ENCODE measurements at places on chromosomes 4 and X.
A peak's percentile ranks its signal among the peaks of the same experiment; 100 is the strongest.

GRCh38 chrX:154443992-154444754, at the start of gene FAM50A:
TSS of gene FAM50A (plus strand) at chrX:154444141. CDS start at chrX:154444236, 95 bp downstream.
- peak; percentile 27 for DNase-seq

DNA sequence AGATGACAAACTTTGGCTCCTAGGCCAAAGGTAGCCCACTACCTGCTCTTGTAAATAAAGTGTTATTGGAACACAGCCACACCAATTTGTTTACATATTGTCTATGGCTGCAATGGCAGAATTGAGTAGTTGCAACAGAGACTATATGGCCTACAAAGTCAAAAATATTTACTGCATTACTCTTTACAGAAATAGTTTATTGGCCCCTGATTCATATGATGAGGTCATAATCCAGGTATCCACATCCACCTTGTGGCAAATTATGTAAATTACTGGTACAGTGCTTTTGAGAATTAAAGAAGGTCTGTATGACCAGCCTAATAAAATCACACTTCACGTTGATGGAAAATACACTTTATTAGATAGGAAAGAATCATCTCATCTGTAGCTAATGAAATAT, 337.0 kb upstream of the DDX53 start:
- no peak for DNase-seq

DNA sequence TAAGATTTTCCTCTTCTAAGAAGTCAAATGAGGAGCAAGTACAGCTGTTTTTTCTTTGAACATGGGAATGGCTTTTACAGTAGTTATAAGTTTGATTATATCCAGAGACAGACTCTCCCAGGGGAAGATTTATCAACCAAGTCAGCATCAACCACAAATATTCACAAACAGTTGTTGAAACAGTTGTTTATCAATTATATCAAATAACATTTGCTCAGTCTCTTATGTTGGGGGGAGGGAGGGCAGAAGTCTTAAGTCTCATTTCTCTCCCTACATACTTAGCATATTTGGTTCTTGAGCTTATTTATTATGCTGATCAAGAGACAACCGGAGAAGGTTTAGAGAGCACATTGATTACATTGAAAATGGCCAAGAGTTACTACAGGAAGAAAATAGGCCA, 110.1 kb downstream of the FBXO8 start:
- DNase-seq = no peak

DNA sequence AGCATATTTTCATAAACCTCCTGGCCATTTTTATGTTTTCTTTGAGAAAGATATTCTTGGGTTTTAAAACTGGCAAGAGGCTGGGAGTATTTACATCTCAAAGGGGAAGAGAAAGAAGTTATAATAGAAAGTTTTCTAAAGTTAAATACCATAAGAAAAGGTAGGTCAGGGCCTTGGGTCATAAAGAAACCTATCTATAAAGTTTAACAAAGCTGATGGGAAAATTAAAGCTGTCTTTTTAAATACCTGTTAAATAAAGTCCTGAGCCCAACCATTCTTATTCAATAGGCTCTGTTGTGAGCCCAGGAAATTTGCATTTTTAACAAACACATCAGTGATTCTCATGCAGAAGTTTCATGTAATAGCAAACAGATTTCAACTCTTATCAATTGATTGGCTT, 451.8 kb upstream of the INTU start:
- no peak for DNase-seq

DNA sequence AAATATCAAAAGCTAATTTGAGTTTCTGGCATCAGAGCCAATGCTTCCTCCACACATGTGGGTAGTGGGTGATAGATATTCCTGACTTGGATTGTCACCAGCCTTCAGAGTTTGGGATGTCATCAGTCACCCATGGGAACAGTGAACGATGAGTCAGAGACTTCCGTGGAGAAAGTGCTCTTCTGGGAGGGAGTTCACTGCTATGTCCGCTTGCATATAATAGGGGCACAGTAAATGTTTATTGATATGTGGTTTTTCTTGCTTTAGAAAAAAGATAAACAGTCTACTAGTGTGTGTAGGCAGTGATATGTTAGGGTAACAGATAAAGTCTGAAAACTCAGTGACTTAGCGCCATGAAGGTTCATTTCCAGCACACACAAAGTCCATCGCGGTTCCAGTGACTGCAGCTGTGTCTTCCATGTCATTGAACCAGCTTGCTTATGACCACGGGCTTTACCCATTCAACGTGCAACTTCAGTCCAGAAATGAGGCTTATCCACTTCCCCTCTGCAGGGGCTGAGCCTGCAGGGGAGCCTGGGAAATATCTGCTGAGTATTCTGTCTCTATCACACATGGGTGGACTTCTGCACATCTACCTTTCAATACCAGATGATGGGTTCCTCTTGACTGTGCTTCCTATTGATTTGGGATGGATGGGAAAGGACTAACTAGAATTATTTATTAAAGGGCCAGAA, 87.7 kb upstream of the WWC2 start:
- DNase-seq = no peak

DNA sequence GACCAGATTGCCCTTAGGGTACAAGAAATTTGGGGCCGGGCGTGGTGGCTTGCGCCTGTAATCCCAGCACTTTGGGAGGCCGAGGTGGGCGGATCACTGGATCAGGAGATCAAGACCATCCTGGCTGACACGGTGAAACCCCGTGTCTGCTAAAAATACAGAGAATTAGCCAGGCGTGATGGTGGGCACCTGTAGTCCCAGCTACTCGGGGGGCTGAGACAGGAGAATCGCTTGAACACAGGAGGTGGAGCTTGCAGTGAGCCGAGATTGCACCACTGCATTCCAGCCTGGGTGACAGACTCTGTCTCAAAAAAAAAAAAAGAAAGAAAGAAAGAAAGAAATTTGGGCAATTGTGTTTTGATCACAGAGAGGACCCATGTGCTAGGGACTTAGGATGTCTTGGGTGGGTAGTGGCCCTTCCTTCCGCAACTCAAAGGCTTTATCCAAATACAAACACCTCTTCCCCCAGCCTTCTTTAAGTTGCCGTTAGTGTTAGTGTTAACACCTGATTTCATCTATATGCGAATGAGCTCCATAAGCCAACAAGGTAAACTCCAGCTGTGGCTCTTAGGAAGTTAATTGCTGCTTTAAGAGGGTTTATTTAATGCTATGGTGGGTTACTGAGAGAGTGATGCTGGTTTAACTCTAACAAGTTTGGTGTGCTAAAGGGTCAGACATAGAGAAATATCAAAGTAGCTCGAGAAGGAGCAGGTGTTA, 8.6 kb upstream of the CCDC110 start:
- DNase-seq = no peak

DNA sequence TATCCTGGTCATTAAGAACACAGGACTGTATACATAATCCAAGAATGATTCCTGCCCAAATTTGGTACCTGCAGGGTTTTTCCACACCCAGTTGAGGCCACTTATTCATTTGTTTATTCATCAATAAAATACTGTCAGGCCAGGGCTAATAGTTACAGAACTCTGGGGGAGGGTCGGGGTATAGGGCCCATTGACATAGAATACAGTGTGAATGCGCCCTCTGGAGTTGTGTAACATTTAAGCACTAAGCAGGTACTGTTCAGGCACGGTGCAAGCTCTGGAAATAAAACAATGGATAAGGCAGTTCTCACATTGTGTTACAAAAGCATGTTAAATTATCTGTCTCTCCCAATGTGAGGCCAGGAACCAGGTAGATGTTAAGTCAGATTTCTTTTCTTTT, 30.8 kb upstream of the LRBA start:
- no peak for DNase-seq

DNA sequence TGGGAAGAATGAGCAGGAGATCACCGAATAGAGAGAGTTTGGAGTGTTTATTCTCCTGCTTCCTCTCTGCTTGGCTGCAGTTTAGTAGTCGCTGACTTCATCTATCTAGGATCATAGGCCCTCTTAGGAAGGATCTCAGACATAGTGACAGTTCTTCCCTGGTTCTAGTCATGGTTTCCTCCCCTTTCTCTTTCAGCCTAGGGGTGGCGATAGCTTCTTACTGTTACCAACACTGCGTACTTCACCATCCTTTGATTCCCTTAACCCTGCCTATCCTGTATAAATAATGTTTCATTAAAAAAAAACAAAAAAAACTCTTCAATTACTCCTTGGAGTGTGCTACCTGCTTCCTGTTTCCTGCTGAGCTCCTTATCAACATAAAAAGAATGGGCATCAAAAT, 103.8 kb downstream of the DDX53 start:
- DNase-seq = no peak

DNA sequence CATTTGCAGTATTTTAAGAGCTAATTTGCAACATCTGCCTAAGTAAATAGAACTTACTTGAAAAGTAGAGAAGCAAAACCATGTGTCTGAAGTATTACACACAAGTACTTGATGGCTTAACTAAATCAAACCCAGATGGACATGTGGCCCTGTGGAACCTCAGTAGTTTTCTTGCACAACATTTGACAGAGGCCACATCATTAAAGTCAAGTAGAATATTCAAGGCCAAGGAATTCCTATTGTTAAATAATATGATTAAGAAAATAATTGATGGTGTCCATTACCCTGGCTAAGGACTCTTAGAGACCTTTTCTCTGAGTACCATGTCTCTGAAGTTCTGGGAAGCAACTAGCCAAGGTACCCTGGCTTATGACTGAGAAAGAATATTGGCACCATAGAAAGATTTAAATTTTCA, 135.4 kb upstream of the OTUD4 start:
- DNase-seq = no peak

DNA sequence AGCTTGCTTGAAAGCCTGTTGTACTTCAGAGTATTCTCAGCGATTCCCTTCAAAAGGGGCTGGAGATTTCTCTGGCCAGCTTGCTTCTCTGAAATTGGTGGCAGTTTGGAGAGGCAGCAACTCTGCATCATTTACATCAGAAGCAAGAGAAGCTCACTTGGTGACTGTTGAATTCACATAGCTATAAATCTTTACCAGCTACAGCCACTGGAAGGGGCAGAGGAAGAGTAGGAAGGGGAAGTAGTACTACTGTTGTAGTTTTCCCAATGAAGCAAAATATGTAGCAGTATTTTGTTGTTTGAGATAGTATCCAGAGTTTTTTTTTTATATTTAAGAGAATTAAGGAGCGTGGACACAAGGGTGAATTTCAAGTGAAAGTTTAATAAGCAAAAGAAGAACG, 2.8 kb downstream of the TENT5D start:
- DNase-seq = no peak

DNA sequence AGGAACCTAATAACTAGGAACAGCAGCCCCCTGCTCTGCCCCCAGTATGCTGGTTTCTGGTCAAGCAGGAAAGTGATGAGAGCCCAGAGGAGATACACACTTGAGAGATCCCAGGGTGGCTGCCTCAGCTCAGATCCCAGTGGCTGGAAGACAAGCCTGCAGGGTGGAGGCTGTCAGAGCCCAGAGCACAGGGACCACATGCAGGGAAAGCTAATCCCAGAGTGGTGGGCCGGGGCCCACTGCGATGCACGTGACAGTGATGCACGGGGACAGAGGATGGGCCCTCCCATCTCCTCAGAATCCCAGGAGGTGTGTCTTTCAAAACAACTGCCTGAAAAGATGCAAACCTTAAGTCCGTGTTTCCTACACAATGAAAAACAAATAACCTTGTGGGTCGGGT, 29.1 kb upstream of the CRMP1 start:
- no peak for DNase-seq

DNA sequence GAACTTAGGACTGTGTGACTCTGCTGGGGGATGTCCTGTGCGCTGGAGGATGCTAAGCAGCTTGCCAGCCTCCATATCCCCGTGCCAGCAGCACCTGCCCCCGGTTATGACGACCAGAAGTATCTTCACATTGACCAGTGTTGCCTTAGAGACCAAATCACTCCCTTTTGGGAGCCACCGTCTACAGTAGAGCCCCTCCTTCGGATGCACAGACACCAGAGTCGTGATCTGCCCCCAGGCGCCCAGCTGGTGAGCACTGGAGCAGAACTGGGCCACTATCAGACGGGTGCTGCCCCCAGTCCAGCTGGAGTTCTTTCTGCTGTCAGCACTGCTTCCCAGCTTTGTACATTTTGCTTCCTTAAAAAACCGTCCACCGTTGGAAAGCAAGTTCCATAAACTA, 30.0 kb upstream of the TADA2B start:
- DNase-seq = no peak

- DNase-seq = no peak
Measured at GRCh38 chr4:47493238-47494123, 8.4 kb downstream of the ATP10D start.

- no peak for DNase-seq
Measured at GRCh38 chrX:8971116-8971515, 62.8 kb downstream of the FAM9B start.

GRCh38 chr4:94165256-94165655, 42.4 kb upstream of the SMARCAD1 start:
- DNase-seq = no peak

DNA sequence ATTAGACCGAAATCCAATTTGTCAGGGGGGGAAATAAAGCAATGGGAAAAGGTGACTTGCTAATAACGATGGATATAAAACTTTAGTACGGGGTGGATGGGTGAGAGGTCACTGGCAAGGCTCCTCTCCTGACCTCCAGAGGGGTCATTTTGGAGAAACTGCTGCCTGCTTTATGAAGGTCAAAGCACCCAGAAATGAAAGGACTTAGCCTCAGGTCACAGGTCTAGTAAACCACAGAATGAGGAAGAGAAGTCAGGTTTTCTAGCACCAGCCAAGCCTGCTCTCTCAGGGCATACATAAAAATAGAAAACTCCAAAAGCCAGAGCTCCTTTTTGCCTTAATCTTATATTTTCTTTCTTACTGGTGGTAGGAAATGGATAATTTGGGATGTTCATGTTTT, 134.2 kb downstream of the SHROOM3 start:
- DNase-seq = no peak

DNA sequence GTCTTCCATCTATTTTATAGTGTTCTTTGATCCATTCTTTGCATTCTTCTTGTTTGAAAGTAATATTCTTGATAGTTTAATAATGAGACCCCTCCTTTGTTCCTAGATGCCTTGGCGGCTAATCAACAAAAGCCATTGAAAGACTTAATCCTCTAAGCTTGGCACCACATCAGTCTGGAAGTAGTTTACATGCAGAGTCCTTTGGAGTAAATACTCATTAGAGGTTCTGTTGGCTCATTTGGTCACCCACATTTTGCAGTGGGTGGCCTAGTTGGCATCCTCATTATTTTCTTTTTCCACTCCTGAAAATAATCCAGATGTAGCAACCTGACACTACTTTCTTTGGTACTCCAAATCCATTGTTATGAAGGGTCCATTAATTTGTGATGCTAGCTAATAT, 64.5 kb downstream of the DKK2 start:
- DNase-seq = no peak

GRCh38 chr4:188492886-188493285, 353.6 kb downstream of the TRIML1 start:
- no peak for DNase-seq

DNA sequence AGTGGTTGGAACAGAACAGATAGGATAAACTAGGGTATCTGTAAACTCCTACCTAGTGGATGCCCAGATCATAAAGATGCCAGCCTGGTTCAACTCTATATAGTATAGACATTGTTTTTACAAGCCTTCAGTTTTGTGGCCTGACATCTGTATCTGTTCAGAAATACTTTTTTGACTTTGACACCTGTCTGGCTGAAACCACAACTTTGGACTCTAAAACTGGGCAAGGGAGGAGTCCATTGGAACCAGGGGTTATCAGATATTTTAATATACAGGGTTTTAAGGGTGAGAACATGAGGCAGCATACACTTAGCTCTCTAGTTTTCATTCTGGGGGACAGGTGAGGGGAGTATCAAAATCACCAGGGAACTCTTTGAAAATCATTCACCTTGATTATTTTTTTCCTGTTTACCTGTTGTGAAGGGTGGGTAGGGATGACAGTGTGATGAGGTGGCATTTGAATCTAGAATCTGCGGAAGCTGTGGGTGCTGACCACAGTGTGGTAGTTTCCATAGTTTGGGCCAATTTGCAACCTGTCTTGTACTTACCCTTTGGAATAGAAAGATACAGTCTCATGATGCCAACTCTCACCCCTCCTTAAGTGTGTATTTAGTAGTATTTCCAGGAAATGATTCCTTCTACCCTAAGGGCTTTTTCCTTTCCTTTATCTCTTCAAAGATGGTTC, 20.6 kb downstream of the GAB1 start:
- no peak for DNase-seq

Measured in stimulated activated CD8-positive, alpha-beta memory T cell treated with anti-CD3 and anti-CD28 coated beads, Interleukin-7, amount 100 ng/mL, for 1 hour (primary cell).